ENCODE measurements at places on chromosomes 4 and X. TPM values are rescaled to one million over a fixed set of nuclear protein-coding genes. Genes with fewer than 3 reads are reported as not detected.

The MAGIX gene
- total RNA-seq: 0.54 TPM

The MTNR1A gene
- not detected for total RNA-seq

The BCOR gene
- 38.3 TPM for total RNA-seq

The TRPC5OS gene
- total RNA-seq: not detected

DNA sequence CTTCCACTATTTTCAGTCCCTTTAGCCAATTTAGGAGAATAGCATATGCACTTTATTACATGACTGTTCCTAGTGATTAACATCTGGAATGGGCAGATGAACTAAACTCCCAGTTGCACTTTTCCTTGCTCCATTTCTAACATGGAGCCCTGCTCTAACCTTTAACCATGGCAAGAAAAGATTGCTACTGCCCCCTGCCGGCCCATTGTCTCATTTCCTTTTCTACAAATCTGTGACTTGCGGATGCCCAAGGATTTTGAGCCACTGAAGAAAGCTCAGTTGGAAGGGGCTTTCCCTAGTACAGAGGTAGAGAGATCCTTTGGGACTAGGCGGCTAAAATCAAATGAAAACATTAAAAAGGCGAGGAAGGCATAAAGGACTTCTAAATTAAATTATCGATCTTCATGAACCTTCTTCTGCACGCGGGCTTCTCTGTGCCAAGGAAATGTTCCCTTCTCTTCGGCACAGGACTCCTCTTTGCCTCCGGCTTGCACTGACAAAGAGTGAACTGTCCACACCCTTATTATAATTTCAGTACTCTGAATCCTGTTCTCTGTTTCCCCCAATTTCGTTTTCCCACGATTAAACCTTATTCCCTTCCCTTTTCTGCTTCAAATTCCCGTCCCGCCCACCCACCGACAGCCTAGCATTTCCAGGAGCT is 577 bp upstream of the GLRA2 start:
- DNase-seq: peak; percentile 72
- no peak overlapping the region for H3K4me3 ChIP-seq
- H3K4me1 ChIP-seq: peaks cover 2% of the 10 kb centered on the region
- peaks cover 7% of the 10 kb centered on the region for H3K27me3 ChIP-seq

DNA sequence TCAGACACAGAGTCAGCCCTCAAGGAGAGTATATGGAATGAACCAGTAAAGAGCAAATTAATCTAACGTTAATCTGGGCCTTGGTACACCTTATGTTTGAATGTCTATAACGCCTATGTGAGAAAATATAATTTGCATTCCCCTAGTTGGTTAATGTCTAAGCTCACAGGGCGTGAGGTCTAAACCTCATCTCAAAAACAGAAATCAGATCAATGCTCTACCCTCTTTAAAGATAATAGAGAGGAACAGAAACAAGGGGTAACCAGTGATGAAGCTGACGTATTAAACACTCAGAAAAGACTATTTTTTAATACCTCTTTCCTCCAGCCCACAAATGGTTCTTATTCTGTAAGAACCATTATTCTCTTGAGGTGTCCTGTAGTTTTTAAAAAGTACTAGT is 369.2 kb upstream of the NOCT start:
- no peak for DNase-seq
- no peaks in the 10 kb centered on the region for H3K36me3 ChIP-seq
- no peaks in the 10 kb centered on the region for H3K27me3 ChIP-seq
- no peak overlapping the region for H3K4me3 ChIP-seq
- no peaks in the 10 kb centered on the region for H3K4me1 ChIP-seq

GRCh38 chr4:152359208-152360044 is 176.5 kb downstream of the FBXW7 start:
- H3K27me3 ChIP-seq: no peaks in the 10 kb centered on the region
- H3K27ac ChIP-seq: no peak overlapping the region
- peaks cover 13% of the 10 kb centered on the region for H3K4me1 ChIP-seq
- peaks cover 7% of the 10 kb centered on the region for H3K36me3 ChIP-seq

DNA sequence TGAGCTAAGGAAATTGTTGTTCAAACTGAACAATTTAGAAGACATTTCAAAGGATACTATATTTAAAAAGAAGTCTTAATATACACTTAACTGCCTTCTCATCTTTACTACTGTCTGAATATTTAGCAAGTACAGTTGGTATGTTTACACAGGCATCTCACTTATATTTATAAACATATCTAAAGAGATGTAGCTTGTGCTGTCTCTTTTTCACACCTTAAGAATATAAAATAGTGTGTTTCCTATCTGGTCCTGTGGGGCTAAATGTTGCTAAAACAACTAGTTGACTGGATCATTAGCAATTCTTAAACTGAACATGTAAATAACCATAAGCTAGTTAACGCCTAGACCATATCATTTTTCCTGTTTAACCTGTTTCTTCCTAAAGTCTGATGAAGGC is 336.3 kb downstream of the PPP3CA start:
- H3K4me1 ChIP-seq: peaks cover 18% of the 10 kb centered on the region
- H3K36me3 ChIP-seq: no peaks in the 10 kb centered on the region
- peaks cover 7% of the 10 kb centered on the region for H3K27me3 ChIP-seq
- no peak for DNase-seq
- H3K4me3 ChIP-seq: no peak overlapping the region

GRCh38 chr4:67581208-67581857 is 22.8 kb downstream of the STAP1 start:
- peak overlapping the region; percentile 80 for H3K27ac ChIP-seq
- peaks cover 20% of the 10 kb centered on the region for H3K4me1 ChIP-seq
- no peaks in the 10 kb centered on the region for H3K27me3 ChIP-seq

DNA sequence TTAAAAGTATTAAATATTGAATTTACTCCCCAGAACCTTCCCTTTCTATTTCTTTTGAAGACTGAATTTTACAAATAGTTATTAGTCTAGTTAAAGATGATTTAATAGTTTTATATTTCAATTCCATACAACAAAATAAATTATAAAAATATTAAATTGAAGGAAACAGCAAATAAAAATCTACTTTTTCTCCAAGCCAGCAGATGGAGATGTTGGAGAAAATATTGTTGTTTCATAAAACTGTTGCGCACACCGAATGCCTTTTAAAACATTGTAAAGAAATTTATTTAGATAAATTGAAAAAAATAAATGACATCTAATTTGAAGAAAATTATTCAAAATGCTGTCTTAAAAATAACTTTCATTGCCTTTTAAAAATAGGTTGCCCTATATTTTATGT is 5.5 kb downstream of the GRIA2 start:
- DNase-seq: no peak
- H3K4me3 ChIP-seq: no peak overlapping the region
- no peaks in the 10 kb centered on the region for H3K4me1 ChIP-seq

DNA sequence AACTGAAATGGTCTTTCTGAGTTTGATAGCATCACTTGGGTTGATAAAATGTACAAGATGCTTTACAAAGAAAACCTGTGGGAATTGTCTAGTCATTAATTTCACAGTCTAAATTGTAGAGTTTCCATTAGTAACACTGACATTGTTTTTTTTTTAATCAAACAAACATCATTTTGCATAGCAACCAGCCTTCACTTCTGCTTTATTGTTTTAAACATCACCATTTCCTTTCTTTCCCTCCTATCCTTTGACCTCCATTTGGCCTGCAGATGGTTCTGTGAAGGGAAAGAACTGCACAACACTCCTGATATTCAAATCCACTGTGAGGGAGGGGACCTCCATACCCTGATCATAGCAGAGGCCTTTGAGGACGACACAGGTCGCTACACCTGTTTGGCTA is 171.1 kb downstream of the PALLD start:
- H3K27ac ChIP-seq: no peak overlapping the region
- H3K36me3 ChIP-seq: no peaks in the 10 kb centered on the region
- no peak overlapping the region for H3K4me3 ChIP-seq
- no peaks in the 10 kb centered on the region for H3K27me3 ChIP-seq
- H3K4me1 ChIP-seq: no peaks in the 10 kb centered on the region

DNA sequence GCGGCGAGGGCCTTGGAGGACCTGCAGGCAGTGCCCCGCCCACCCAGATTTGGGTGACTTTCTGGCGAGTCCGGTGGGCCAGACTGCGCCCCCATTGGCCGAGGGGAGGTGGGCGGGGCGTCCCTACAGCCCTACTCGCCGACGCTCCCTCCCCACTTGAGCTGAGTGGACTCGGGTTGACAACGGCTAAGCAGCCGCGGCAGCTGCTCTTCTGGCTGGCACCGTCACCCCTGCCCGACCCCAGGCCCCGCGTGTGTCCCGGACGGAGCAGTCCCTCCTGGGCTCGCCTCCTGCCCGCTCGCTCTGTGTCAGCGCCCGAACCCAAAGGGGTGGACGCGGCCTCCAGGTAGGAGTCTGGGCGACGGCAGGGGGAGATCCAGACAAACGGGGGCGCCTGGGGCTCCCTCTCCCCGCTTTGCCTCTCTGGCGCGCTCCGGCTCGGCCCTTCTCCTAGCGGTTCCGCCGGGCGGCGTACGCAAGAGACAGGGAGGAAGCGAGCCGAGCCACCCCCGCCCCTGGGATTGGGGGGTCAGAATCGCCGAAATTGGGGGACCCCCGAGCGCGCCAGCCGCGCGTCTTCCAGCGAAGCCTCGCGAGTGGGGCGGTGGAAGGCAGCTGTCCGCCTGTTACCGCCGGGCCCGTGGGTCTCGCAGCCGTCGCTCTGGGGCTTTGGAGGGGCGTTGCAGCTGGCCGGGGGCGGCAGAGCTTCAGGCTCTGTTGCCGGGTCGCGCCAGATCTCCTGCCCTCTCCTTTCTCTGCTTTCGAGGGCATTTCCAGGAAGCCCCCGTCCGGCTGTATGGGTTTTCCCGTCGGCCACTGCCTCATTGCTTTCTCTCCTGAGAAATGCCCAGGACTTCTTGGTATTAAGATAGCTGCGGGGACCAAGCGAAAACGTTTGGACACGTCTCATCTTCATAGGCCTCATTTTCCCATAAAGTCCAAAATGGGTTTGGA is 46.3 kb downstream of the STARD8 start:
- DNase-seq: peak; percentile 13
- no peak overlapping the region for H3K27ac ChIP-seq
- H3K4me1 ChIP-seq: peaks cover 3% of the 10 kb centered on the region

DNA sequence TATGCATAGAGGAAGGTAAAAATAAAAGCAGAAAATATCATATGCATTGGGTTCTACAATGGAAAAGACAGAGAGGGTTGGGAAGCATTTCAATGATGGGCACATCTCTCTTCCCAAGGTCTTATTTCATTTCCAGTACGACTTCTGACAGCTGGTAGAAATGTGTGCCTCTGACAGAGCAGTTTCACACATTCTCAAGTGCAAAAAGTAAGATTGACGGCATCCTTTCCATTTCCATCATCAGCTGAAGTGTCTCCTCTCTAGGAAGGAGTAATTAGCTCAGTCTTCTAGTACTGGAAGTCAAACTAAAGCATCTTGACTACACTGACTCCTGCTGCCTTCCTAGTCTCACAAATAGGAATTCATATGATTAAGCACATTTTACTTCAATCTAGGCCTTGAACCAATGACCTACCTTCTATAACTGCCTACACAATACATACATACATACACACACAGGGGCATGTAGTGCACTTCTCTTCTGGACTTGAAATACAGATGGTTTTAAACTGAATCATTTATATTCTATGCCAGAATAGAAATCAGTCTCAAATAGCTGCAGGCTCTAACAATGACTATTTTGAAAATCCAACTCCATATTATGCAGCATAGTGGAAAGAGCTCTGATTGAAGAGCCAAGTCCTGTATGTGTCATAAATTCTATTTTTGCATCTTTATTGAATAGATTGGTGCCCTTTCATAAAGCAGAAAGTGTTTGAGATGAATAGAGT is 473.4 kb downstream of the INPP4B start:
- peaks cover 71% of the 10 kb centered on the region for H3K4me1 ChIP-seq
- H3K4me3 ChIP-seq: peak overlapping the region; percentile 33
- peaks cover 53% of the 10 kb centered on the region for H3K36me3 ChIP-seq

- no peak for DNase-seq
- H3K27me3 ChIP-seq: no peaks in the 10 kb centered on the region
- H3K36me3 ChIP-seq: no peaks in the 10 kb centered on the region
- no peak overlapping the region for H3K4me3 ChIP-seq
Measured at GRCh38 chr4:177235026-177235425, 74.6 kb upstream of the NEIL3 start.

DNA sequence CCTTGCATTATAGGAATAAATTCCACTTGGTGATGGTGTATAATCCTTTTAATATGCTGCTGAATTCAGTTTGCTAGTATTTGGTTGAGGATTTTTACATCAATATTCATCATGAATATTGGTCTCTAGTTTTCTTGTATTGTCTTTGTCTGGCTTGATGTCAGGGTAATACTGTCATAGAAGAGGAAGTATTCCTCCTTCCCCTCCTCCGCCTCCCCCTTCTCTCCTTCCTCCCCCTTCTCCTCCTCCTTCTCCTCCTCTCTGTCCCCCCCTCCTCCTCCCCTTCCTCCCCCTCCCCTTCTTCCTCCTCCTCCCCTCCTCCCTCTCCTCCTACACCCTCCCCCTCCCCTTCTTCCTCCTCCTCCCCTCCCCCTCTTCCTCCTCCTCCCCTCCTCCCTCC is 65.8 kb downstream of the RGS12 start:
- H3K4me1 ChIP-seq: peaks cover 2% of the 10 kb centered on the region
- H3K4me3 ChIP-seq: no peak overlapping the region
- no peak for DNase-seq

DNA sequence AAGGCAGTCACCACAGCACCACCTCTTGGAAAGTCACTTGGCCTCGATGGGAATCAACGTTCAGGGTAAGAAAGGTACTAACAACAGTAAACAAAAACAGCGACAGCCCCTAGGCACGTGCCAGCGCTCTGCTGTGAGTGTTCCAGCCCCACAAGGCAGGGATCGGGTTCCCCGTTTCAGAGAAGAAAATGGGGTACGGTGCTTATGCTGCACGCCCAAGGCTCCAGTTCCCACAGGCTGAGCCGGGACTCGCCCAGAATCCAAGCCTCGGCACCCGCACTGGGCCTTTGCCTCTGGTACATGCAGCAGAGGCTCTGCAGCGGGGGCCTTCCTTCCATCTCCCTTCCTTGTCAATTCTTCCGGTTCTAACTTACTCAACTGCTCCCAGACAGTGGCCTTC is 37.3 kb downstream of the WDR1 start:
- peaks cover 65% of the 10 kb centered on the region for H3K36me3 ChIP-seq
- no peaks in the 10 kb centered on the region for H3K4me1 ChIP-seq
- no peak overlapping the region for H3K4me3 ChIP-seq
- H3K27me3 ChIP-seq: no peaks in the 10 kb centered on the region
- no peak for DNase-seq

DNA sequence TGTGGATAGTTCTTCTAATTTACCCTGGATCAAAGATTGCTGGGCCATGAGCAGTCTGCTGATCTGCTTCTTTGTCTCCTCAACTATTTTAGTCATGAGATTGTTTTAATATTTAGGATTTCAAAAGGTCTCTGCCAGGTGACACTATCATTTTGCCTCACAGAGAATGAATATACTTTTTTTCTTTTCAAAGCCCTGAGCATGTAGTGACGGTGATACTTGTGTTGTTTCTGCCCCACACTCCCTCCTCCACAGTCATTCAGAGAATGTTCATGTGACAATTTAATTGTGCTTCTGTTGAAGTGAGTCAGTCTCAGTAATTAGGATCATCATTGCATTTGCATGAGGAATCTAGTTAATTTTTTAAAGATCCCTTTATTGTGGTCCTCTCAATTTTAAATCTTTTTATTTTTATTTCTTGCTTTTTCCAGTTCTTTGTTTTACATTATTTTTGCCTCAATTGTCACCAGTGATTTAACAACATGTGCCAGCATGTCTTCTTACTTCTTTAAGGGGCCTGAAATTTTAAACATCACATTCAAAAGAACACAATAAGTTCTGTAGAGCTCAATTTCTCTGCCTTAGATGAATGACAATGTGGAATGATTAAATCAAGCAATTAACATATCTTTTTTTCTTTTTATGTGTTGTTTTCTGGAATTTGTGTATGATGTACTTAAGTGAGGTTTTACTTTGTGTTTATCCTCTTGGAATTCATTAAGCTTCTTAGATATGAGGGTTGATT is 12.3 kb downstream of the MMRN1 start:
- no peak for DNase-seq
- no peak overlapping the region for H3K4me3 ChIP-seq
- H3K27me3 ChIP-seq: no peaks in the 10 kb centered on the region
- no peak overlapping the region for H3K27ac ChIP-seq

All from activated CD8-positive, alpha-beta T cell treated with anti-CD3 and anti-CD28 coated beads for 36 hours (primary cell).